ENCODE measurements at places on chromosomes 7 and 10.

DNA sequence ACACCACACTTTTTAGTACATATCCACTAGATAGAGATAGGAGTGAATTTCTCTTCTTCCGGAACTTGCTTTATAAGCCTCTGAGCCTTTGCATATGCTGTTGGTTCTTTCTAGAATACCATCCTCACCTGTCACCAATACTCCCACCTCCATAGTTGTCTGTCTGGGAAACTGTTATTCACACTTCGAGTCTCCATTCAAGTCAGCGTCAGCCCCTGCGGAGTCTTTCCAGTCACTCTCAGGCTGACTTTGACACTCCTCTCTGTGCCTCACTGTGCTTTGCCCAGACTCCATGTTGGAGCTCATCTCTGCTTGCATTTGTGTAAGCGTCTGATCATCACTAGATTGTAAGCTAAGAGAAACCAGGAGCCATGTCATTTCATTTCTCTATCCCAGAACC is 66.5 kb upstream of the NRBF2 start:
- no peak for DNase-seq

- no peak for DNase-seq
Measured at GRCh38 chr10:6999232-6999925, 411.5 kb downstream of the SFMBT2 start.

DNA sequence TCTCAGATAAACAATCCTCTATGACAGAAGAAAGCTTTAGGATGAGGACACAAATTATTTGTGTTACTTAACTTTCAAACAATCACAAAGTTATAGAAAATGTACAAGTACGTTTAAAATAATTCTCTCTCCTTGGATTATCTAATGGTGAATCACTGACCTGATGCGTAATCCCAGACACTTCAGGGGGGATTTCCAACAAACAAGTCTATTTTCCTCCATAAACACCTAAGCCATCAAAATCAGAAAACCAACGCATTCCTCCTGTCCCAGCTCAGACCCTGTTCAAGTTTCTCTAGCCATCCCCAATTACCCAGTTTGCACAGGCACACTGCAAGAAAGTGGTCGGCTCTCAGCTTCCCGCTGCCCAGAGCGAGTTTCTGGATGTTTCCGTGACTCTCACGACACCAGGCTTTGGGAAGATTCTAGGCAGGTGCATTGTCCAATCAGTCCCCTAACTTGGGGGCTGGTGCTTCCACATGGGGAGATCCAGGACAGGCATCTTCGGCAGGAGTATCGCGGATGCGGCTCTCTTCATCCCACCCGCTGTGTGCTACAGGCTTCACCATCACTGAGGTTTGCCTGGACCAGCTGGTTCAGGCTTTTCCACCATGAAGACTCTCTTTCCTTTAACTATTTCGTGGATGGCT is 200.0 kb downstream of the ZMYND11 start:
- peak; percentile 8 for DNase-seq

- peak; percentile 15 for DNase-seq
Measured at GRCh38 chr7:140923358-140924006, 1.2 kb downstream of the BRAF start.

DNA sequence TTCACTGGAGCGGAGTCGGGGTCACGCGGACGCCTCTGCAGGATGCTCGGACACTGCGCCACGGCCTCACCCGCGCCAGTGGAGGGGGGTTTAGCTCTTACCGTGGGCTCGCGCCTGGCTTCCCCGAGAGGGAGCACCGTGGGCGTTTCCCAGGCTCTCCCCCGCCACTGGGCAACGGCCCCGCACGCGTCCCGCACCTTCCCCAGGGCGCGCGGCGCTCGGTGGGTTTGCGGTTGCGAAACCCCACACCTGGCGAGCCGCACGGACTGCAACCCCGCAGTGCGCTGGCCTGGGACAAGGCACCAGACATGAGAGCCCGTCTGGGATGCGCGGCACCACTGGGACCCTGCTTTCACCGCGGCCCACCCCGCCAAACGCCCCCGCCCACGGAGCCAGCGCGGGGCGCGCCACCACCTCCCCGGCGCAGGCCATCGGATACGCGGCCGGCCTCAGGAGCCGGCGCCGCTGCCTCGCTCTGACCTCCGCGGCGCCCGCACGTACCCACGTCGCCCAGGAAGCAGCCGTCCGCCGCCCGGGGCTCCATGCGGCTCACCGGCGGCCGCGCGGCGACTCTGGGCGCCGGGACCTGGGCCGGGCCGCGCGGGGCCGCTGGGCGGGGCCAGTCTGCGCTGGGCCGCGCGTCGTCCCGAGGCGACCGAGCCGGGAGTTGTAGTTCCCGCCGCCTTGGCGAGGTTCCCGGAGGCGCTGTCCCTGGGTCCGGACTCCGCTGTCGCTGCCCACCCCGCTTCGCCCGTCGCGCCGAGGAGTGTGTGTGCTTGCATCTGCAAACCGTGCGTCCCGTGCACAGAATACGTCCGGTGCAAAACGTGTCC is at the start of gene ASB13:
ASB13 (minus strand) TSS at position 588 of the 833 bp plus-strand sequence; CDS start at position 544, 44 bp downstream.
- DNase-seq, result peak; percentile 18

DNA sequence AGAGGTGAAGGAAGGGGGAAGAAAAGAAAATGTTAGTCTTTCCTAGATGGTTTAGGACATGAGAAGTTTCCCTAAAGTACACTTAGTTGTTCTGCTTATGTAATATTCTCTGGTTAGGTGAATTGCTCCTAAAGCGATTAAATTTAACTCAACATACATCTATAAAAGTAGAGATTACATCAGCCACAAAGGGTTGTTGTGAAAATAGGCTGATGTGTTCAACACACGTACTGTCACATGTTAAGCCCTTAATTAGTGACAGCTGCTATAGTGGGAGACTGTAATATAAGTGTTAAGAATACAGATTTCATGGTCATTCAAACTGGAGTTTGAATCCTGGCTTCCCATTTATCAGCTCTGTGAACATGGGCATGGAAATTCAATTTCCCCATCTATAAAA is 12.8 kb downstream of the HECTD2 start:
- no peak for DNase-seq

- DNase-seq, result peak; percentile 64
Measured at GRCh38 chr7:112205343-112206237, 609 bp downstream of the DOCK4 start.

DNA sequence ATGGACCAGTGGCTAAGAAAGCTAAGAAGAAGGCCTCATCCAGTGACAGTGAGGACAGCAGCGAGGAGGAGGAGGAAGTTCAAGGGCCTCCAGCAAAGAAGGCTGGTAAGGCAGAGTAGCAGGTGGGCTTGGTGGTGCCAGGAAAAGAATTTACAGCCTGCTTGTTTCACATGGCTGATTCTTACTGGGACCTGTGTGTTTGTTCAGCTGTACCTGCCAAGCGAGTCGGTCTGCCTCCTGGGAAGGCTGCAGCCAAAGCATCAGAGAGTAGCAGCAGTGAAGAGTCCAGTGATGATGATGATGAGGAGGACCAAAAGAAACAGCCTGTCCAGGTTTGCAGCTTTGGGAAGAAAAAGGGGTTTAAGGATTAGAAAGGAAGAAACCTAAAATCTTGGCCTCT is 5.0 kb downstream of the NOLC1 start:
- DNase-seq, result no peak

DNA sequence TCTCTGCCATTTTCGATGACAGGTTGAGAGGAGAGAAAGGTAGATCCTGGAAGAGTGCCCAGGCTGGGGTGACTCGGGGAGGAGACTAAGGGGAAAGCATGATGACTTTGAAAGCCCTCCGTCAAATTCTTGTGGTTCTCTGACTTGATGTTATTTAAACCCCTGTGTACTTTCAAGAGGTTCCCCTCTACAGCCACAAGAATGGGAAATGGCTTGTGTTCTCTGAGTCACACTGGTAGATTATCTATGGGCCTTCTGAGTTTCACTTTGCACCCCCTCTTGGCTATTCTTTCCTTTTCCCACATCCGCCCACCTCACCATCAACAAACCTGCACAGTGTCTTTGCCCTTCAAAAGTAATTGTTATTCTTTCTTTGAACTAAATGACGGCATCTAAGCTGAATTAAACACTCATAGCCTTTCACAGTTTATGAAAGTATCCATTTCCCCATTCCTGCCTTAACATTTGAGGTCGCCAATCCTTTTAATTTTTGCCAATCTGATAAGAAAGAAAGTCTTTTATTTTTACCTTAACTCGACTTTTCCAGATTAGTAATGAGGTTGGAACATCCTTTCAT is 24.1 kb downstream of the PRF1 start:
- DNase-seq, result peak; percentile 98

- no peak for DNase-seq
Measured at GRCh38 chr10:8242295-8242872, 187.9 kb downstream of the GATA3 start.

DNA sequence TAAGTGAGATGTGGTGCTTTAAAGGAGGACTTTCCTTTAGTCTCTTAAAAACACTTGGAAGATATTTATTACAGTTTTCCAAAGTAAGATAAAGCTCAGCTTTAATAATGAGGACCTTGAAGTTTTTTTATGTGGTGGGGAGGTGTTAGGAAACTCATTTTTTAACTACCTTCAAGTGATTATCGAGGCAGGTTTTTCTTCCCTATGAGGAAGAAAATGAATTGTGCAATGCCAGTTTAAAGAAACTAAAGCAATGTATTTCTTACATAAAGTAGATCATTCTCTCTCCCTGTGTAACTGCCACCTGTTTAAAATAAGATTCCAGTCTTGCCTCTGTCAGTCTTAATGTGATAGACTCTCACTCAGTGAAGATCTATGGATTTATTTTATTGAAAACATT is 27.9 kb downstream of the ZEB1 start:
- DNase-seq, result no peak

DNA sequence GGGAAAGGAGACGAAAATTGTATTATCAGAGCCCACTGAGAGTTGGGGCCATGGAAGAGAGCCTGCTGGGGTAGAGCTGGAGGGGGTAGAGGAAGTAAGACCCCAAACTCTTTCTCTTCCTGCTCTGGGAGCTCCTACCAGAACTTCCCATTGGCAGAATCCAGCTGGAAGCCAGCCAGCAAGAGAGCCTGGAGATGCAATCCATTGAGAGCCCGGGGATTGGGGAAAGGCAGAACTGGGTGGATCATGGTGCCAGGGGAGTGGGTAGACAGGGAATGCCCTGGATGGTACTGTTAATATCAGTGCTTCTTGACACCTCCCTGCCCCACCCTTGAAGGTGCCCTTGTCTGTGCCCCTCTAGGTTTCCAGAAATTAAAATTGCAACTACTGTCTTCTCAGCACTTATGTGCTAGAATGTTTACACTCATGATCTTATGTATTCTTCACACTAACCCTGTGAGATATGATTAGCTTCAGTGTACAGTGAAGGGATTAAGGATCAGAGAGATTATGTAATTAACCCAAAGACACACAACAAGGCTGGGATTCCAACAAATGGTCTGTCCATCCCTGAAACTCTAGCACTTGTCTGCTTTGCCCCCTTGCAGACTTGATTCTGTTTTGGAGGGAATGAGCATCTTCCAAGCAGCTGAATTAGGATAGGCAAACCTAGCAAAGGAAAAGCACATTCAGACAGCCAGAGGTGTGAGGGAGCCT is 154.1 kb downstream of the C10orf105 start:
- no peak for DNase-seq
